ENCODE measurements at places on chromosomes 5 and 9. TPM values are rescaled to one million over a fixed set of nuclear protein-coding genes. Genes with fewer than 3 reads are reported as not detected.

Gene NOXA1
- total RNA-seq: 0.30 TPM

Gene CNTNAP3
- 4.2 TPM for total RNA-seq

Gene CNTLN
- 18.6 TPM for total RNA-seq

Gene ITGA1
- 23.3 TPM for total RNA-seq

Gene PCDHGB6
- total RNA-seq: 5.6 TPM

Gene CDKN2B
- 10.3 TPM for total RNA-seq

Gene NIM1K
- total RNA-seq: 0.10 TPM

Gene FCHSD1
- total RNA-seq: 22.4 TPM

Gene RNF224
- not detected for total RNA-seq

Gene RASGRF2
- total RNA-seq: 2.1 TPM

Gene GMCL2
- total RNA-seq: not detected

Gene URM1
- total RNA-seq: 18.9 TPM

Gene TXNDC8
- total RNA-seq: not detected

Gene IGIP
- total RNA-seq: 10.9 TPM

Gene KIF4B
- total RNA-seq: not detected

Gene TEX48
- not detected for total RNA-seq

Gene GABRA6
- not detected for total RNA-seq

Gene FOXI1
- 0.10 TPM for total RNA-seq

Gene ANKRD33B
- 7.4 TPM for total RNA-seq

Gene MARVELD2
- total RNA-seq: 5.5 TPM
